Urinary bladder (tissue), 4 donors: ENCODE measurements at places on chromosomes 16 and 17. TPM values are rescaled to one million over a fixed set of nuclear protein-coding genes. Genes with fewer than 3 reads are reported as not detected.

DNA sequence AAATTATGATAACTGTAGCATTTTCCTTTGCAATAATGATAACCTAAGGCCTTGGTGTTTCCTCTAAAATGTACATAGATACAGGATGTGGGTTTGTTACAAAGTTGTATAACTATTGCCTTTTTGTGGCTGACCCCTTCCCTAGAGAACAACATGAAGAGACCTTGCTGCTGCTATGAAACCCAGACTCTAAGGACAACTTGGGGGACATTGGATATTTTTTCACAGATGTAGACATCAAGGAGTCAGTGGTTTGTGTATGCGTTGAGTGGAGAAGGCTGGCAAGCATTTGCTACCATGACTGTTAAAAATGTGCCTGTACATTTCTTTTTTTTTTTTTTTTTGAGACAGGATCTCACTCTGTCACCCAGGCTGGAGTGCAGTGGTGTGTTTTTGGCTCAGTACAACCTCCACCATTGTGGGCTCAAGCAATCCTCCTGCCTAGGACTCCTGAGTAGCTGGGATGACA is 12.3 kb downstream of the HMOX2 start:
- no peak for DNase-seq

DNA sequence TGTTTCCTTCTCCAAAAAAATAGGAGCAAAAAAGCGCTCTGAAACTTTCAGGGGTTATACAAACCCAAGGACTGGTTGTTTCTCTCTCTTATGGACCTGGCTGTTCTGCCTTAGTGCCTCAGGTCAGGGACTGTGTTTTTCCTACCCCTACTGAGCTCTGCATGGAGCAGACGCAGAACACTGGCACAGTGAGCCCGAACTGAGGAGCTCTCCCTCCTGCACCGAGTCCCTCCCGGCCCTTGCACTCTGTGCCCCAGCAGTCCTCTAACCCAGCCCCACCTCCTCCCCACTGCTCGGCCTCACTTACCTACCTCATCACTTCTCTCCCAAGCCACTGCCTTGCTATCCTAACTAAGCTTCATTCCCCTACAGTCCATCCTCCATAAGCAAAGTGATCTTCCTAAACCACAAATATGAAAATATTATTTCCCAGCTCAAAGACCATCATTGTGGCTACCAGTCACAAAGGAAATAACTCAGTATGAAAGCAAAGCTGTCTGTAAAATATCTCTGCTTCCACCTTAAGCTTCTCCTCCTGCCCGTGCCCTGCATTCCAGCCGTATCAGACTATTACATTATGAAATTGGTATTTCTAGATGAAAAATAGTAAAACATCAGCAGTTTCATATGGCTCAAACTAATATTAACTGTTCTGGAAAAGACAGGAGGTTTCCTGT is 13.6 kb downstream of the MEIOB start:
- DNase-seq: no peak

GRCh38 chr17:31724026-31724425 is 135.0 kb downstream of the COPRS start:
- no peak for DNase-seq

DNA sequence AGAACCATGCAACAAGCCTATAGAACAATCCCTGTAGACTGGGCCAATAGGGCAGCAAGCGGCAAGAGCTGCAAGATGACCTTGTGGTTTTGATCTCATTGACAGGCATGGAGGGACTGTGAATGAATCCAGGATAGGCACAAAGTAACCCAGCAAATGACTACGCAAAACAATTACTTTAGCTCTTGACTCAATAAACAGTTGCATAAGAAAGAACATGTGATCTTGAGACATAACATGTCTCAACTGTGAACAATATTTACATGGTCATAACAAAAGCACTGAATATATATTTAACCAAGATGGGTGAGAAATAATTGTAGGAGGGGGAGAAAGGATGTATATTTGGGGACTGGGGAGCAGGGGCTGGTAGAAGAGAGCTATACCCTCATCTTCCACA is 313.7 kb upstream of the CDH5 start:
- no peak for DNase-seq

Gene FBXO39
- 0.56 TPM for polyA plus RNA-seq

DNA sequence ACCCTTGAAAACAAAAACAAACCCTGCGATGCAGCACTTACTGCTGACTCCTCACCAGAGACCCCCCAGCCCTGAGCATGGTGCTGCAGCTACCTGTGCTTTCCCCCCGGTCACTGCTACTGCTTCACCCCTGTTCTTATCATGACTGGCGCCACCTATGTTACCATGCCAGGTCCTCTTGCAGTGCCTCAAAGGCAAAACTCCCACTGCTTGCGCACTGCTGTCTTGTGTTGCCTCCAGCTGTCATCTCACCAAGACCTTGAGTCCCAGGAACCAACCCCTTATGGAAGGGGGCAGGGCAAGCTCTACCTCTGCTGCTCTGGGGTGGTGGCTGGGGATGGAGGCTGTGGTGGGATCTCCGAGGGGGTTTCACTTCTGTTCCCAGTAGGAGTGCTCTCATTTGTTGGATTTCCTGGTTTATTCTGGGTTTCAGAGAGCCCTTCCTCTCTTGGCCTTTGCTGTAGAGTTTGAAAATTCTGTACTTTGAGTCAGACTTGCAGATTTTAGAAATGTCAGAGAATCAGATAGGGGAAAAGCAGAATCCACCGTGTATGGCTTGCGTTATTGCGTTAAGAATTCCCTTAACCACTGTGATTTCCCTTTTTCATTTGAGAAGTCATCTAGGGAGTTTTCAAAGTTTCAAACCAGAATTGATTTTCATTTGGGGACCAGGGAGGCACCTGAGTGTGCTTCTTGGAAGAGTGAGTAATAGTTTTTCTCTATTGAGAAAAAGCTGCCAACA is 96.6 kb downstream of the SPECC1 start:
- no peak for DNase-seq

DNA sequence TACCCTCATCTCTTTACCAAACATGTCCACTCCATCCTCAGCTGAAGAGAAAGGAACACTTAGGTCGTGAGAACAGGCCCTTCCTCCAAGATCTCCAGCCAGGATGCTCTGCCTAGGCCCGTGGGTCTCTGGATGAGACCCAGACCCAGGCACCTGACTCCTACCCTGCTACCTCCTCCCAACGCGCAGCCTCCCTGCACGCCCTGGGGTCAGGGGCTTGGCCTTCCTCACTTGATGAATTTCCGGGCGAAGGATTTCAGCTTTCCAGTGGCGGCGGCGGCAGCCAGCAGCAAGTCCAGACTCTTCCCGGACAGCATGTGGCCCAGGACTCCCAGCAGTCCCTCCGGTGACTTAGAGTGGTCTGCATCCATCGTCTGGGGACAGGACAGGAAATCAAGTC is 13.4 kb downstream of the CSF3 start:
- no peak for DNase-seq

Gene CLEC3A
- 12.4 TPM for polyA plus RNA-seq

- no peak for DNase-seq
Measured at GRCh38 chr17:3750926-3751325, 27.2 kb downstream of the HASPIN start.

DNA sequence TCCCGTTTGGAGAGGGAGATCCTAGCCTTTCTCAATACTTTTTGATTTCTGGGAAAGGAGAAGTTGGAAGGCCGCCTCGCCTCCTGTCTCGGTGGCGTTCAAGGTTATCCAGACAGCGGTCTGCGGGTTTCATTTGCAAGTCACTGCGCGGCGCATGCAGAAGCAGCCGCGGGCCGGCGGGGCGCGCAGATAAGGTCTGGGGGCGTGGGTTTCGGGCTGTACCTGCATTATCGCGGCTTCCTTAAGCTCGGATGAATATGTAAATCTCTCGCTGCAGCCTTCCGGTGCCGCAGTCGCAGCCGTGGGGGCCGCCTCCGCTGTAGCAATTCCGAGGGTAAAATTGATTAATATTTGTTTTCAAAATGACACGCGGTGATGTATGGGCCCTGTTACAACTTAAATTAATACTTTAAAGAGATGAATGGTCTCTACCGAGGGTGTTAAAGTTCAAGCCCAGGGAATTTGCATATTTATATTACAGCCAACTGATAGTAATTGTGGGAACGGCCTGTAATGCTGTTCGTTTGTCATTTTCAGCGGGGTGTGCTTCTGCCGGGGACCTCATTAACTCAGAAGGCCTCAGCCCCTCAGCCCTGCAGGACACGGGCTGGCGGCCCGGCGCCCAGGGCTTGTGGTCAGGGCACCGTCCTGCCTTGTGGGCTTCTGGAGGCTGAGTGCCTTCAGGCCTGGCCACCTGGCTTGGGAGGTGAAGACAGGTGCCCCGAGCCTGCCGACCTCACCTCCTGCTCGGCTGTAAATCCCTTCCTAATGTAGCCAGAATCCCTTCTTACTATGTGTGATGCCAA is 99.4 kb downstream of the CYLD start:
- no peak for DNase-seq

DNA sequence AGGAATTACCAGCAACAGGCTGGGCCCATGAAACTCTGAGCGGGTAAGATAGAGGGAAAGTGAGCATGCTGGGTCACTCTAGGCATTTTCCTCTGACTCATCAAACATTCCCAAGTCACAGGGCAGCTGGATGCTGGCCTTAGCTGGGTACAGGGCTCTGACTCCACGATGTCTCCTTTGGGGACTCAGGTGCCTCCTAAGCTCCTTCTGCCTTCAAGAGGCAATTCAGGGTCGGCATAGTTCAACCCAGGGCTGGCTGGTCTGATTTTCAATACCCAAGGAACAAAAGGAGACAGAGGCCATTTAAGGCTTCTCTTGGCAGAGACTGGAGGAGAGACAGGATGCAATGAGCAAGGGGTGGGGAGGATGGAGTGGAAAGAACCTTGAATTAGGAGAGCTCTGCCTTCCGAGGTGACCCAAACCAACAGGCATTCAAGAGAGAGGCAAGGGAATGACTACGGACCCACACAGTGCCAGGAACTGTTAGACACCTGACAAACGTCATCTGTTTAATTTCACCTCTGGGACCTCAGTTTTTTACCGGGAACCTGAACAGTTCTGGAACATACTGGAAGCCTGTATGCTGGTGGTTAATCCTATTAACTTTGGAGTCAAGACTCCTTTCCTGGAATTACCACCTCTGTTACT is 910 bp downstream of the WBP2 start:
- no peak for DNase-seq

- DNase-seq: no peak
Measured at GRCh38 chr17:36464765-36465088, 21.8 kb upstream of the ZNHIT3 start.

DNA sequence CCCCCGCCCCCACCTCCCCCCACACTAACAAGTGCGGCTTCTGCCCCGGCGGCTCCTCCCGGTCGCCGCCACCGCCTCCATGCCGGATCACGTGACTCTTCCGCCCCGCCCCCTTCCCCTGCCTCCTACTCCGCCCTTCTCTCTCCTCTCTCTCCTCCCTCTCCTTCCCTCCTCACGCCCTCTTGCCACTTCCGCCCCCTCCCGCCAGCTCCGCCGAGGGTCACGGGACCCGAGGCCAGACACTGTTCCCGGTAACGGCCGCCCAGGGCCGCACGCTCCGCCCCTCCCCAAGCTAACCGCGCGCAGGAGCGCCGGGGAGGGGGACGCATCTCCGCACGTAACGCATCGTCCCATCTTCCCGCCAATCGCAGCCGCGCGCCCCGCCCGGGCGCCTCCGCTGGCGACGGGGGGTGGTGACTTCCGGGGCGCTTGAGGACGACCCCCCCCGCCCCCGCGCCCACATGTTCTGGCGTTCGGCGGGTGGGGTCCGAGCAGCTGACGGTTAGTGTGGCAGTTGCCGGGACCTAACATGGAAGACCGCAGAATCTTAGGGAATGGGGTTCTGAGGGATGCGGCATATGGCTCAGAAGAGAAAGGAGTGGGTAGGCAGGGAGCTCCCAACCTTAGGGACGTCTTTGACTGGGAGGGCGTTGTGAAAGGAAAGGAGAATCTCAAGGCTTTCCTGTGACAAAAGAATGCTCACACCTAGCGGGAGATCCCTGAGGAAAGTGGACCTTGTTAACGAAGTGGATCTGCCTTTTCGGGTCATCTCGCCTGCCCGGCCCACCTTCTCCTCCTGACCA is at the start of gene USP32:
USP32 (minus strand) TSS at position 92 of the 803 bp plus-strand sequence. CDS start 194 bp downstream, outside the sequence.
- peak; percentile 93 for DNase-seq

GRCh38 chr17:62098623-62099231 is 33.6 kb upstream of the MED13 start:
- no peak for DNase-seq

Gene UTS2R
- not detected for polyA plus RNA-seq

GRCh38 chr17:39794249-39794970 is 56.7 kb downstream of the GRB7 start:
- no peak for DNase-seq

- DNase-seq: no peak
Measured at GRCh38 chr16:49700251-49701064, 155.5 kb downstream of the ZNF423 start.
